ENCODE measurements at places on chromosomes 6 and 20. TPM values are rescaled to one million over a fixed set of nuclear protein-coding genes. Genes with fewer than 3 reads are reported as not detected.

TMEM244 gene
- polyA plus RNA-seq, result not detected

DNA sequence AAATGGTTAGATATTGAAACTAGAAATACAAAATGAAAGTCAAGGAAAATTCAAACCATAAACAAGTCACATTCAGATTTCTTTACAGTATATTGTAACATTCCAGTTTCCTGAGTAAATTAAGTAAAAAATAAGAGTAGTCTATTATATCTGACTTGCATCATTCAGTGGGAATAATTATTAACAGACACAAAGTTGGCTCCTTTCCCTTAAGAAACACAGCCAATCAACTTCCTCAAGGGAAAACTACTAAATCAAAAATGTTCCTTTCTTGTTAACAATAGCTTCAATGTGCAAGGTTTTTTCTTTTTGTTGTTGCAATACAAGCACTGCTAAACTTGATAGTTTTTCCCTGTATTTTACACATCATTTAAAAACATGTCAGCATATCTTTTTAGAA lies 33.2 kb downstream of the DNAAF9 start:
- DNase-seq, result no peak

GRCh38 chr6:137862419-137863090 lies 4.5 kb upstream of the TNFAIP3 start:
- DNase-seq, result no peak

TP53TG5 gene
- 1.0 TPM for polyA plus RNA-seq

CLDN20 gene
- polyA plus RNA-seq, result not detected

- no peak for DNase-seq
Measured at GRCh38 chr6:45156075-45156474, 172.1 kb upstream of the RUNX2 start.

DNA sequence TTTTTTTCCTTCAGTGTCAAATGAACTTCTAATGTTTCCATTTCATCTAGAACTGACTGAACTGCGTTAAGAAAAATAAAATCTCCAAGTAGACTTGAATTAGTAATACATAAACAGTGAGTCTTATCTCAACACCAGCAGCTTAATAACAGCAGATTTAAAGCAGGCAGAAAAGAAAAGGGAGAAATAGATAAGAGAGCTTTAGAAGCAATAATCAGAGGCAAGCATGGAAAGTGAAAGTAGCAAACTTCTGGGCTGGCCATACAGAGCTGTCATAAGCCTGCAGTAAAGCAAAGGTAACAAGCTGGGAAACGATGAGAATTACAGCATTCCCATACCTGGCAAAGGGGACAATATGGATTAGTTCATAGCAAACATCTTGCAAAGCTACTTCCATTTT lies 16.9 kb upstream of the ANGPT4 start:
- DNase-seq, result no peak

DNA sequence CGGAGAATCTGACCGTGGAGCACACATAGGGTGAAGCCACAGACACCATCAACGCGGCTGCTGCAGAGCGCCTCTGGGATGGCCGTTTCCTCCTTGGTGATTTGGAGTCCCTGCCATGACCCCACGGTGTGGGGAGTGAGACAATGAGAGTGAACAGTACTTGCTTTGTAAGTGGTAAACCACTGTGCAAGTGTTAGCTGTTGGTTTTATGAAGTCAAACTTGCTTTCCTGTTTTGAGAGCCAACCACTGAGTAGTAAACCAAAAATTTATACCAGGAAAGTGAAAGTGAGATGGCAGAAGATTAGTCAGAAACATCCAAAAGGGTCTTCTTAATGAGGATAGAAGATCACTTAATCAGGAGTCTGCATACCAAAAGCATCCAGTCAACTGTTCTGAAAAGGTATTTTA lies 160.7 kb downstream of the FOXC1 start:
- no peak for DNase-seq

- no peak for DNase-seq
Measured at GRCh38 chr20:62117362-62117646, 5.0 kb upstream of the LSM14B start.

GNMT gene
- polyA plus RNA-seq, result 0.21 TPM

DNA sequence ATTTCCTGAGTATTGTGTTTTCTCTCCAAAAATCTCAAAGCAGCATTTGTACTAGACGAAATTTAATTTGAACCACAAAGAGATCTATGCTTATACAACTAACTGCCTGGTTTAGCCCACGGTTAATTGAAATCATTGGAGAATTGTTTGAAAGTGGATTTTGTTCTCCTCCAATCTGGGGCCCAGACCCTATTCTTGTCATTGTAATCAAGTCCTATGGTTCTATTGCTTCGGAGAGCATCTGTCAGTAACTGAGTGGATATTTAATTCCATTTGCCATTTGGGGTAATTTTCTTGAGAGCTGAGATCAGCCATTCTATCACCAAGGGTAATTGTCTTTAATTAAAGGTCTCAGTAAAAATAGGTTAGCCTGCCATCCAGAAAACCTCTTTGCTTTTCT lies 117.0 kb upstream of the KCNG1 start:
- DNase-seq, result no peak

DNA sequence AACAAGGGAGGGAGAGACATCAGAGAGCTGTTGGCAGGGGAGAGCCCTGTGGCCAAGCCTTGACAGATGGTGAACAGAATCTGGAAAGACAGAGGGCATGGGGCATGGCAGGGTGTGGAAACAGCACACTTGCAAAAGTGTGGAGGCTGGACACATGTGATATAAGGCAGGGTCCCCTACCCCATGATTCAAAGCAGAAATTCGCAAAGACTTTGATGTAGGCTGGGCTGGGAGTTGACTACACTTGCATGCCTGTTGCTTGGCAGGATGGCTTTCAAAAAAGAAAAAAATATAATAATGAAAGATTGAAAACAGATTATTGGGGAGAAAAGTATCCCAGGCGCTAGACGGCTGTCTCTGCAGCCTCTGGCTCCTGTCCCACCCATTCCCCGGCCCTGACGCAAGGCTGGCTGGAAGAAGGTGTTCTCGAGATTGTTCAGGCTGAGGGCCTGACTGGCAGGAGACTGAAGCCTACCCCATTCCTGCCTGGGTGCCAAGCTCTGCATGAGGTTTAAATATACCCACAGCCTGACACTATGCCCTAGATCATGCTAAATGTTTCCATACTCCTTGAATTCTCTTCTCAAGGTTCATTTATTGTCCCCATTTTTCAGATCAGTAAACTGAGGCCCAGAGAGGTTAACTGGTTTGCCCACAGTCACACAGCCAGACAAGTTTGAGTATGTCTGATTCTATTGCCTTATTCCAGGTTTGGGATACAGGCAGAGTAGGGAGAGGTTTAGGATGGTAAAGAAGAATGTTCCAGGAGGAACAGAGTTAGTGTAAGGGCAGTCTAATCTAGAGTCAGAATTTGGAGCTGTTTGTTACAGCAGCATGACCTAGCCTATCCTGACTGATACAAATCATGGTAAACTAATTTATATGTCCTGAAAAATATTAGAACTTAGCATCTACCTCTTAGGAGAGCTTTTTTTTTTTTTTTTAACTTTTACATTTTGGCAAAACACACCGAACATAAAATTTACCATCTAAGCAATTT lies 23.4 kb upstream of the CCN5 start:
- peak; percentile 88 for DNase-seq

DNA sequence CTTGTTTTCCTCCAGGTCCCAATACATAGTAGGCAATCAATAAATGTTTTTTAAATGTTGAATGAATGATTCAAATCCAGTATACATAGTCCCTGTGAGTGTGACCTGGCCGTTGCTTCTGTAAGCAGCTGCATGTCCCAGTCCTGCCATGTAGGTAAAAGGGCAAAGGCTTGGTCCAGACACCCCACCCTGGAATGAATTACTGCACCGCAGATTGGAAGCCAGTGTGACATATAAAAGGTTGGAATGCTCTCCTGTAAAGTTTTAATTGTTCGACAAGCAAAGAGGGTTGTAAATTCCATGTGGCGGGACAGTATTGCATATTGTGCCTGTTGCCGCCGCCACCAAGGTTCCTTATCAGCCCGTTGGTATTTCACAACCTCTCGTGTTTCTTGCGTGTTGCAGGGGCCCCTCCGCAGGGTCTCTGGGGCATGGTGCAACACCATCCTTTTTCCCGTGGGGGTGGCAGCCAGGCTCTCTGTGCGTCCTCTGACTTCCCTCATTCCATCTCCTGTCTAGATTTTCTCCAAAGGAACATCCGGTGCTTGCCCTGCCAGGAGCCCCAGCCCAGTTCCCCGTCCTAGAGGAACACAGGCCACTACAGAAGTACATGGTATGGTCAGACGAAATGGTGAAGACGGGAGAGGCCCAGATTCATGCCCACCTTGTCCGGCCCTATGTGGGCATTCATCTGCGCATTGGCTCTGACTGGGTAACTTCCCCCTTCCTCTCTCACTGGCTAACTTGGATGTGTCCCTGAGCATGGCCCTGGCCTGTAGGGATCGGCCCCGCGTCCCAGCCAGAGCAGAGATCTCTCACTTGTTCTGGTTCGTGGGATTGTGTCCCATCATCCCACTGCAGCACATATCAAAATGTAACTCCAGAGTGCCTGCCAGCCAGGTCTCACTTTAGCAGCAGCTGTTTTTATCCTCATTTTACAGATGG lies 20.3 kb downstream of the POFUT1 start:
- DNase-seq, result no peak

GRCh38 chr20:20367575-20368417 lies at the start of gene INSM1:
INSM1 (plus strand) TSS chr20:20368104; CDS start chr20:20368268, 164 bp downstream.
- no peak for DNase-seq

DNA sequence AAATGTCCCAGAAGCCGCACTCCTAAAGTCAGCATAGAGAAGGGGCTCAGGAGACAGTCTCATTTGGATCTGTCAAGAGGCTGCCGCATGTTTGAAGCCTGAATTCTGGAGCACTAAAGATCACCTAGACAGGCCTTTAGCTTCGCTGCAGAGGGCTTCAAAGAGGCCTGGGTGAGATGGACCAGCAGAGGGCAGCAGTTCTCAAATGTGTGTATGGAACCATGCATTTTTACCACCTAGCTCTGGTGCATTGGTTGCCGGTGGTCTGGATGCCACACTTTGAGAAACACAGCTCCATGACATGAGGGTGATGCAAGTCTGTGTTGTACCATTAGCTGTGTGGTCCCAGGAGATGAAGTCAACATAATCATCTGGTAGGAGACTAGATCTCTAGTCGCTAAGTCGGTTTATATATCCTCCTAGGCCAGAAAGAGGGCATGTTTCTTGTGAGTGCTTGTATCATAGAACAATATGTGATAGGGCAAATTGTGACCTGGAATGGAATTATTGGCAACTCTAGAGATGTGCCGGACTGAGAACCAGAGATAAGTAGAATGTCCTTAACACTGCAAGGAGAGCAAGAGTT lies 64.8 kb downstream of the KIAA0319 start:
- peak; percentile 63 for DNase-seq

GRCh38 chr6:52369234-52369633 lies 7.3 kb downstream of the PAQR8 start:
- no peak for DNase-seq

DNA sequence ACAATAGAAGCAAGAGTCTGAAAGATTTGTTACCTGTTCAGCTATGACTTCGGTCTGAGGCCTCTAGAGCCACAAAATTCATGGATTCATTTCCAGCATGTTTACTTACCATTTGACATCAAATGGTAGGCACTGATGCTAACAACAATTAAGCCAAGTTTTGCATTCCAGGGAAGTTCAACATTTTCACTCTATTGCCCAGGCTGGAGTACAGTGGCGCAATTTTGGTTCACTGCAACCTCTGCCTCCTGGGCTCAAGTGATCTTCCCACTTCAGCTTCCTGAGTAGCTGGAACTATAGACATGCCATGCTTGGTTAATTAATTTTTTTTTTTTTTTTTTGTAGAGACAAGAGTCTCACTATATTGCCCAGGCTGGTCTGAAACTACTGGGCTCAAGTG lies 114.1 kb upstream of the SGK1 start:
- no peak for DNase-seq

DNA sequence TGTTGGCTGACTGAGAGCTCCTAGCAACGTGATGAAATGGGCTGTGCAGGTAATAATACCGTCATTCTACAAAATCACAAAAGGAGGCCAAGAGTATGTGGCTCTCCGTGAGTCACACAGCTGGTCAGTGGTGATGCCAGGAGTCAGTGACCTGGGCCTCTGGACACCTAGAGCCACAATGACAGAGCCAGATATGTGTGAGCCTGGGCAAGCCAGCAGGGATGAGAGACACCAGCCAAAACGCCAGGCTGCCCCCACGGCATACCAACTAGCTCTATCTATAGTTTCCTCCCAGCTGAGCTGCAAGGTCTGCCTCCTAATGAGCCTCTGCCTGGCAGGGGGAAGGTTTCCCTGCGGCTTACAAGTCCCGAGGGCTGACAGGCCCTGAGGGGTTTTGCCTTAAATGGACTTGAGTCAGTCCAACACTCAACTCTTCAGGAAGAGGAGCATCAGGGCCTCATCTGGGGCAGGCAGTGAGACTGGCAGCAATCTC lies 70.0 kb downstream of the CPNE5 start:
- peak; percentile 65 for DNase-seq

AMD1 gene
- 31.7 TPM for polyA plus RNA-seq

GRCh38 chr6:15472621-15473020 lies 190.2 kb downstream of the DTNBP1 start:
- DNase-seq, result no peak

GRCh38 chr20:59580146-59580946 lies 24.0 kb upstream of the PHACTR3 start:
- DNase-seq, result no peak

DNA sequence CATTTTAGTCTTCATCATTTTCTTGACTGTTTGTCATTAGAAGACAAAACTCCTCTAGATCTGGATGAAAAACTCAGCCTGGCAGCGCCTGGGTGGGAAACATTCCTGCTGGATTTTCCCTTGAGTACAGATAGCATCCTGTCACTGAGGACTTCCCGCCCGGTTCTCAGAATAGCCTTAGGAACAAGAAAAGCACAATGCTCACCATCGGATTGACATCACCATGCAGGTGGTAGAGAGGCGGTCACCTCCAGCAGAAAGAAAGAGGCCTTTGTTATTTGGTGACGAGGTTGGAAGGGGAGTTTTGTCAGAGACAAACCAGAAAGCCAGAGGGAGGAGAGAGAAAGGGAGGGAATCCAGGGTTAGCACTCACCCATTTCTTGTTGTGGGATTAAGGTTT lies 39.8 kb downstream of the KIF25 start:
- no peak for DNase-seq

All from psoas muscle (tissue), 8 donors.